NCI-H1048 (cell line): ENCODE measurements at places on chromosomes 16 and 17.

GRCh38 chr17:78737332-78737731 lies 44.7 kb downstream of the CYTH1 start:
- no peak for DNase-seq

- no peak for DNase-seq
These were observed 6.1 kb downstream of the WWOX start for GRCh38 chr16:78105517-78105916.

- no peak for DNase-seq
These were observed 410 bp upstream of the HOXB5 start for GRCh38 chr17:48593840-48594537.

GRCh38 chr17:57935833-57936807 lies 19.1 kb downstream of the CUEDC1 start:
- DNase-seq: no peak
